ENCODE measurements at places on chromosomes 11 and 22. TPM values are rescaled to one million over a fixed set of nuclear protein-coding genes. Genes with fewer than 3 reads are reported as not detected.
A peak's percentile ranks its signal among the peaks of the same experiment; 100 is the strongest.

Gene HEPN1
- not detected for total RNA-seq

Gene CCDC157
- total RNA-seq: 2.2 TPM

Gene KCTD17
- total RNA-seq: 35.6 TPM

Gene OR4A16
- not detected for total RNA-seq

Gene TYR
- not detected for total RNA-seq

Gene KIRREL3
- 5.1 TPM for total RNA-seq

Gene PLA2G3
- total RNA-seq: 2.0 TPM

Gene OR8I2
- total RNA-seq: not detected

Gene WT1
- total RNA-seq: 3.0 TPM

Gene POTEH
- not detected for total RNA-seq

Gene TUBA8
- 0.22 TPM for total RNA-seq

Gene SLN
- not detected for total RNA-seq

GRCh38 chr22:40273319-40273718 lies 73.0 kb upstream of the ADSL start:
- DNase-seq: no peak

GRCh38 chr22:39184586-39185577 lies 32.4 kb upstream of the CBX7 start:
- no peak for DNase-seq

GRCh38 chr11:76763573-76764346 lies 19.4 kb upstream of the TSKU start:
- DNase-seq: peak; percentile 56

DNA sequence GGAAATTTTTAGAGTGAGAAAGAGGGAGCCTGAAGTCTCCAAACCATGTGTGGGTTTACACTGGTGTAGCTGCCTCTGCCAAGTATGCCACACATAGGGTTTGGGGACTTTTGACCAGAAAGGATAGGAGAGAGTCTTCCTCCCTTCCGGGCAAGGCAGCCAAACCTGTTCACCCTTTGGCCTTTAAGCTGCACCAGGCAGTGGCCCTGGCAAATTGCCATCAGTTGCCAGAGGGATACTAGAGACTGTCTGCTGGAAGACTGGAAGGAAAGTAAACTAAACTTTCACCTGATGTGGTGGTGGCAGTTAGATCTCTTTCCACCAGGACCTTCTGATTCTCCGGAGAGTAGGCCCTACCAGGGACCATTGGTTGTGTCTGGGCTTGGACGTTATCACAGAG lies 1263.2 kb downstream of the FAM181B start:
- no peak for DNase-seq

DNA sequence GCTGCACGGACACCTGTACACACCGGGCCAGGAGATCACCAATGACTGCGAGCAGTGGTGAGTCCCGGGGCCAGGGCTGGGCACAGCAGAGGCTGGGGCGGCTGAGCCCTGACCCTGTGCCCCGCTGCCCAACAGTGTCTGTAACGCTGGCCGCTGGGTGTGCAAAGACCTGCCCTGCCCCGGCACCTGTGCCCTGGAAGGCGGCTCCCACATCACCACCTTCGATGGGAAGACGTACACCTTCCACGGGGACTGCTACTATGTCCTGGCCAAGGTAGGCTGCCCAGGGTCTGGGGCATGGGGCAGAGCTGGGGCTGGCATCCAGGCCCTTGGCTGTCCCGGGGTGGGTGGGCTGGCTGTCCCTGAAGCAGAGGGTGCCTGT lies 7.7 kb downstream of the MUC2 start:
- DNase-seq: no peak

DNA sequence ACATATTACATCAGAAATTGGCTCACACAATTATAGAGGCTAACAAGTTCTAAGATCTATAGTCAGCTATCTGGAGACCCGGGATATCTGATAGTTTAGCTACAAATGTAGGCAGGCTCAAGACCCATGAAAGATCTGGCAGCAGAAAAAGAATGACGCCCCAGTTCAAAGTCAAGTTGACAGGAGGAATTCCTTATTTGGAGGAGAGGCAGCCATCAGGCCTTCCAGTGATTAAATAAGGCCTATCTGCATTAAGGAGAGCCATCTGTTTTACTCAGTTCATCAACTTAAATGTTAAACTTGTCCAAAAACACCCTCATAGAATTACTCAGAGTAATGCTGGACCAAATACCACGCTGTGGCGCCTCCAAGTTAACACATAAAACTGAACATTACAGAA lies 1402.6 kb downstream of the FAM181B start:
- DNase-seq: no peak

DNA sequence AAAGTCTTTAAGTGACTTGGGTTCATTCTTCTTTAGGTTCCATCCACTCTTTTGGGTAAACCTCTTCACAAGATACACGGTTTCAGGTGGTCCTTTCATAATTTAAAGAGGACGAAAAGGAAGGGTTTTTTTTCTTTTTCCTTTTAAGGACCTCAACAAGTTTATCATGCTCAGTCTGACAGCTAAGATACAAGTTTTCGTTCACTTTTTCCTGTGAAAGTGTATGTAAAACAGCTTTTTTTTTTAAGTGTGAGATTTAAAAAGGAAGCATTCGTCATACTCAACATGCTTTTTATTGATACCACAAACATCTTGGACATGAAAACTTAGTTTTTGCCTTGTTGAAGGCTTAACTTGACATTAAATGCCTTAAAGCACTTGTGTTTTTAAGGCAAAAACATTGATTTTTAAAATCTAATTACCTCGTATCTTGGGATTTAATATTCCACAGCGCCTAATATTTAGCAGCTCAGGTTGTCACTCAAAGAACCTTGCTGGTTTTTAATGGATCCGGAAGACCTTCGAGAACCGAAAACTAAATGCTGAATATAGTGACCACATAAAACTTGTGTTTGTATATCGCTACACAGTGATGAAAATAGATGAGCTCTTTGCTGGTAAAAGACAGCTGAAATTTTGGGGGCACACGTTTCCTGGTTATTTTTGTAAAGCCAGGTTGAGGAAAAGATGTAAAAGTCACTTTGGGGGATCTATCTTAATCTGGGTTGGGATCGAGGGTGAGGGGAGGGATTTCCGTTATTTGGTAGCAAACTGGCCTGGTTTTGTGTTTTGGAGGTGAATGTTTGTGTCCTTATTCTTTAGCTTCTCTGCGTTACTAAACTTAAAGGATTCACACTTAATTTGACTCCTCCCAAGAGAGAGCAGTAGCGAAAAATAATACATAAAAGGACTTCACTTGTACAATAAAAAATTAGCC lies 2.3 kb downstream of the PCF11 start:
- no peak for DNase-seq

- no peak for DNase-seq
Observed at GRCh38 chr22:44620841-44621257, 81.2 kb upstream of the PRR5 start.

- no peak for DNase-seq
Observed at GRCh38 chr22:26763633-26764361, 106.4 kb downstream of the MIAT start.

GRCh38 chr11:86688398-86689179 lies 16.2 kb upstream of the ME3 start:
- DNase-seq: peak; percentile 90

GRCh38 chr11:45110562-45110961 lies 35.9 kb upstream of the PRDM11 start:
- DNase-seq: peak; percentile 12

- DNase-seq: no peak
Observed at GRCh38 chr22:35253946-35254345, 3.3 kb upstream of the HMGXB4 start.

DNA sequence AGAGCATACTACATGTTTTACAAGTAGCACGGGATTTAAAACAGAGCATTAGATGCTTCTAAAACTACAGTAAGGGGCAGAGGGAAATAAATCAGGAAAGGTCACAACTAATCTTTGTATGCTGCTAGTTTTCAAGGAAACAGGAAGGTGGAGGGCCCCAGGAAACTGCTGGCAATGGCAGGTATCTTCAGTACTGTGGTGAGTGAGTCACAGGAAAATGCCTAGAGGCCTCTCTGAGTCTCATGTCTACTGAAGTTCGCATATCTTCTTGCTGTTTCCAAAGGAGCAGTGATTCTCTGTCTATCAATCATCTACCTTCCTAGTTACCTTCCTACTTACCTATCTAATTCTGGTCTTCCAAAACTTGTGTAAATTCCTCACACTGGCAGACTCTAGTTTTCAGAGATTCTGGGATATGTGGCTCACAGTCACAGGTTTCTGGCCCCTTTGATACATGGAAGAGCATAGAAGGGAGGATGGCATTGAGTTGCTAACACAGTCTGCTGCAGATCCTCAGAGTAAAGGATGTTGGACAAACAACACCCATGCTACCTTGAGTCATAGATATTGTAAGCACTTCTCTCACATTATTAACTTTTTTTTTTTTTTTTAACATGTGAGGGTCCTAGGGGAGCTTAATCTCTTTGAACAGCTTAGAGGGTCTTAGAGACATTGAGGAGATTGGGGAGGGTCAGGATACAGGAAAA lies 58.8 kb upstream of the SYN3 start:
- DNase-seq: no peak

DNA sequence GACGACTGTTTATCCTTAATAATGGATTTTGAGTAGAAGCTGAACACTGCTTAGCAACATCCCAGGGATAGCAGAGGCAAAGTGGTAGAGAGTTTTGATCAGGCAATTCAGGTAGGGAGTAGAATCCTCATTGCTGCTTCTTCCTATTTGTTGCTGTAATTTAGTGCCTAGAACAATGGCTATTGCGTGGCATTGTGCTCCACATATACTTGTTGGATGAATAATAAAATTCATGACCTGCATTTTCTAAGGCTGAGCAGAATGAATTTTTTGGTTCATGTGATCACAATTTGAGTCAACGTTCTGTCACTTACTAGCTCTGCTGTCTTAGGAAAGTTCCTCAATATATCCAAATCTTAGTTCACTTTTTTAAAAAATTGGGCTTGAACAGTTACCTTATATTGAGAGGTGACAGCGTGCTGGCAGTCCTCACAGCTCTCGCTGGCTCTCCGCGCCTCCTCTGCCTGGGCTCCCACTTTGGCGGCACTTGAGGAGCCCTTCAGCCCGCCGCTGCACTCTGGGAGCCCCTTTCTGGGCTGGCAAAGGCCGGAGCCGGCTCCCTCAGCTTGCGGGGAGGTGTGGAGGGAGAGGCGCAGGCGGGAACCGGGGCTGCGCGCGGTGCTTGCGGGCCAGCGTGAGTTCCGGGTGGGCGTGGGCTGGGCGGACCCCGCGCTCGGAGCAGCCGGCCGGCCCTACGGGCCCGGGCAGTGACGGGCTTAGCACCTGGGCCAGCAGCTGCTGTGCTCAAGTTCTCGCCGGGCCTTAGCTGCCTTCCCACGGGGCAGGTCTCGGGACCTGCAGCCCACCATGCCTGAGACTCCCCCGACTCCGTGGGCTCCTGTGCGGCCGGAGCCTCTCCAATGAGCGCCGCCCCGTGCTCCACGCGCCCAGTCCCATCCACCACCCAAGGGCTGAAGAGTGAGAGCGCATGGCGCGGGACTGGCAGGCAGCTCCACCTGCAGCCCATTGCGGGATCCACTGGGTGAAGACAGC lies 350.6 kb downstream of the ETS1 start:
- no peak for DNase-seq

- peak; percentile 32 for DNase-seq
Observed at GRCh38 chr11:4626207-4627099, 10.8 kb upstream of the OR51D1 start.

DNA sequence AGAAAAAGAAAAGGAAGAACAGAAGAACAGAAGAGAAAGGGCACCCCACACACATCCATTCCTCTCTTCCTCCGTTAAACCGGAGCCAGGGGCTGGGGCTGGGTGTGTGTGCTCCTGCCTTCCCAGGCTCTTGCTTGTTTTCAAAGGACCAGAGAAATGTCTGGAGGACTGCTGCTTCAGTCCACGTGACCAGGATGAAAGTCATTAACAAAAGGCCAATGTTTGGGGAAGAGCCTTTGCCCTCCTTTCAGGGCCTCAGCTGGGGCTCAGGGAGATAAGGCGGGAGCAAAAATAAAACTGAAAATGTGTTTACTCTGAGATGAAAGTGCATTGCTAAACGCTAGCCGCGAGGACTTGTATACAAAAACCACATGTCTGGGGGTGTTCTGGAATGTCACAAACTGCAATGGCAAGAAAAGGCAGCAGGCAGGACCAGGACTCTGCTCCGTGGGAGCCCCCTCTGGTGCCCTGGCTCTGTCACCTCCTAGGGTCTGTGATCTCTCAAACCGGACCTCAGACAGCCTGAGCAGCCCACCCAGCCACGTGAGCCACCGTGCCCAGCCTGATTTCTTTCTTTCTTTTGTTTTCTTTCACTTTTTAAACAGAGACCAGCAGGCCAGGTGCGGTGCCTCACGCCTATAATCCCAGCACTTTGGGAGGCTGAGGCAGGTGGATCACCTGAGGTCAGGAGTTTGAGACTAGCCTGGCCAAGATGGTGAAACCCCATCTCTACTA lies 31.6 kb upstream of the MYH9 start:
- no peak for DNase-seq

- DNase-seq: no peak
Observed at GRCh38 chr11:78833237-78833636, 258.6 kb upstream of the NARS2 start.

DNA sequence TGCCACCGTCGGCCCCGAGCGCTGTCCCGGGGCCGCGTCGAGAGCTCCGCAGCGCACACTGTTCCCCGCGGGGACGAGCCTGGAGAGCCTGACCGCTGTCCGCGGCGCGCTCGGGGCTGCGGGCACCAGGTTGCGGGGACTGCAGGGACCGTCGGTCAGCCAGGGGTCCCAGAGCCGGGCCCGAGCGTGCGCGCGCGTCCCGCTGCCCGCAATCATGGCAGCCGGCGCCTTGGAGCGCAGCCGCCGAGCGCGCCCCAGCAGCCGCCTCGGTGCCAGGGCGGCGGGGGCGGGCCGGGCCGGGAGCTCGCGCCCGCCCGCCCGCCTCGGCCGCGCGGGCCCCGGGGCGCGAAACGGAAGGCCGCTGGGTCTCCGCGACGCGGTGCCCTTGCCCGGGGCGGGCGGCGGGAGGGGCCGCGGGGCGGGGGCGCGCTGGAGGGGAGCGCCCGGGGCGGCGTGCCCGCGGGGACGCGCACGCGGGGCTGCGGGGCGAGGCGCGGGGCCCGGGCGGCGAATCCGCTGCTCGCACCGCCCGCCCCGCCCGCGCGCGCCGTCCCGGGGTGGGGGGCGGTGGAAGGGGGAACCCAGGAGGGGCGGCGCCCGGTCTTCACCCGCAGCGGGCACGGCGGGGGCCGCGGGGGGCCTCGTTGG lies 79.4 kb upstream of the PPARA start:
- DNase-seq: no peak

GRCh38 chr11:60771146-60771545 lies 14.0 kb upstream of the MS4A10 start:
- no peak for DNase-seq

GRCh38 chr11:122179961-122180834 lies 64.2 kb upstream of the BLID start:
- no peak for DNase-seq

GRCh38 chr11:2709429-2709828 lies 9.6 kb upstream of the KCNQ1OT1 start:
- DNase-seq: no peak

GRCh38 chr11:44453871-44454270 lies 111.6 kb upstream of the CD82 start:
- DNase-seq: no peak

DNA sequence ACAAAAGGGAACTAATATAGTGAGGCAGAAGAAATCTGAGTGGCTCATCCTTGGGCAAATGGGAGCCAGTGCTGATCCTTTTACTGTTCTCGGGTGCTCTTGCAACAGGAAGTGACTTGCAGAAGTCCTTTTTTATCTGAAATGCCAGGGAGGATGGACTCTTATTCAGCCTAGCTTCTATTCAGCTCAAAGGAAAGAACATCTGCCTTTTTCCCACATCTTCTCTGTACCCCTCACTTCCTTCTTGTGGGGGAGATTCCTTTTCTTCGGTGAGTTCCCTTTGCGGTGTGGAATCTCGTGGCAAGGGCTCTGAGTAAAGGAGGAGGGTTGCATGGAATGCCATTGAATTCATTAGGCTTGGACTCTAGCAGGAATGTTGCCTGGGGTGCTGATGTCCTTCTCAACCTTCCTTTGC lies 76.2 kb downstream of the ZBTB16 start:
- no peak for DNase-seq
